ENCODE measurements at places on chromosomes 2 and 18. TPM values are rescaled to one million over a fixed set of nuclear protein-coding genes. Genes with fewer than 3 reads are reported as not detected.

The MEP1B gene
- polyA plus RNA-seq = not detected

The SLC11A1 gene
- polyA plus RNA-seq = not detected

The NPC1 gene
- 9.1 TPM for polyA plus RNA-seq

The RANBP2 gene
- 25.6 TPM for polyA plus RNA-seq

The MAB21L4 gene
- polyA plus RNA-seq = not detected

The CRYBA2 gene
- not detected for polyA plus RNA-seq

The WNT10A gene
- polyA plus RNA-seq = not detected

The CSRNP3 gene
- polyA plus RNA-seq = 27.2 TPM

The ANKRD30BL gene
- polyA plus RNA-seq = 0.35 TPM

The CKAP2L gene
- not detected for polyA plus RNA-seq

The MPP4 gene
- 1.4 TPM for polyA plus RNA-seq

The CFAP65 gene
- polyA plus RNA-seq = 2.5 TPM

All from Purkinje cell (primary cell).